Mesenteric fat pad (tissue), 1 donor: ENCODE measurements at places on chromosomes 4 and X.

GRCh38 chr4:154595807-154596206 lies 5.3 kb upstream of the FGA start:
- no peak for DNase-seq

GRCh38 chr4:37531151-37531550 lies 155.0 kb downstream of the RELL1 start:
- DNase-seq = no peak

GRCh38 chr4:80926446-80926845 lies 104.1 kb upstream of the BMP3 start:
- no peak for DNase-seq

DNA sequence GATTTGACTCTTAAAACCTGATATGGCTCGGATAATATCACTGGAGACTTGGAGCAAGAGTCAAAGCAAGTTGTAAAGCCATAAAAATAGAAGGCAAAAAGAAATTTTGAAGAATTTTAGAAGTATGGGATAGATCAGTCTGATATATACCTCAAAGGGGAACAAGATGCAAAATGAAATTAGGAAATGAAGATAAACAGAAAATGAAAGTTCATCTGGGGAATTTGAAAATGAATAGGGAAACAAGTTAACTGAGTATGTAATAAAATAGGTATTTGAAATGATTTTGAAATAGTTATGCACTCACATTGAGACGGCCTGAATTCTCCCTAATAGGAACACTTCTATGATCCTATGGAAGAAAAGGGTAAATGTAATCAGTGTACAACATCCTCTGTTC lies 5.7 kb downstream of the CYP2U1 start:
- no peak for DNase-seq

- no peak for DNase-seq
Measured at GRCh38 chrX:123468481-123468880, 264.4 kb downstream of the THOC2 start.
